ENCODE measurements at places on chromosomes 2 and 18. TPM values are rescaled to one million over a fixed set of nuclear protein-coding genes. Genes with fewer than 3 reads are reported as not detected.

DNA sequence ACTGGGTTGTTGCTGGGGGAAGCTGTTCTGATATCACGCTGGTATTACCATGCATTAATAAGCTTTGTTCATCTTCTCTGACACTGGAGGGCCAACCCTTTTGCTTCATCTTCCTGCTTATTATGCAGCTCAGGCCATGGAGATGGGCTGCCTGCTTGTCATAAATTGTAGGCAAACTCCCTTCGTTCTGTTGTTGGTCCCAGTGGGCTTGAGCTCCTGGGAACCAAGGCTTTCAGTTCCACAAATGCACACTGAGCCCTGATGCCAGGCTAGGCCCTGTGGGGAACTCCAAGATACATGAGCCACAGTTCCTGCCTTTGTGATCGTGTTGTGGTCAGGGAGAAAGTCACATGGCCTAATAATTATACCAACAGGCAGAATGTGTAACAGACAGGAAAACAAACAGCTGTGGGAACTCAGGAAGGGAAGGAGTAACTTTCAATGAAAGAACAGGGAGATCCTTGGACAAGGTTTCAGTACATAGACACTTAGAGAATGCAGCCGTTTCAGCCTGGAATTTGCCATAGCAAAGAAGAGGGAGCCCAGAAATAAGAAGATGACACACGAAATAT lies 49.0 kb upstream of the BCL2L11 start:
- DNase-seq, result no peak

GRCh38 chr2:163626639-163627109 lies 109.1 kb downstream of the FIGN start:
- no peak for DNase-seq

DNA sequence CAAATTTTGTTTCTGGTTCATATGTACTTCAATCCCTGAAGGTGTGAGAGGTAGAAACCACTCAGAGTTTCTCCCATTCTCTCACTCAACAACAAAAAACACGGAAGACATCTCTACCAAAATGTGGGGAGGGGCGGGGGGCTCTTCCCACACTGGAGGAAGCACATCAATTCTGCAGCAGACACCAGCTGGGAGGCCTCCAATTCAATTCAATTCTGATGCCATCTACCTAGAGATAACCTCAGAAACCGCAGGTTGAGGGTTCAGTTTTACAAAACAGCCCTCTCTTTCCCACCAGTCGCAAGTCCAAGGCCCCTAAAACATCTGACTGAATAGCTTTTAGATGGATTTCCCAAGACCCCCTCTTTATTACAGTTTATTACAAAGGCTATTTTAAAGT lies 7.0 kb upstream of the MCFD2 start:
- DNase-seq, result no peak

DNA sequence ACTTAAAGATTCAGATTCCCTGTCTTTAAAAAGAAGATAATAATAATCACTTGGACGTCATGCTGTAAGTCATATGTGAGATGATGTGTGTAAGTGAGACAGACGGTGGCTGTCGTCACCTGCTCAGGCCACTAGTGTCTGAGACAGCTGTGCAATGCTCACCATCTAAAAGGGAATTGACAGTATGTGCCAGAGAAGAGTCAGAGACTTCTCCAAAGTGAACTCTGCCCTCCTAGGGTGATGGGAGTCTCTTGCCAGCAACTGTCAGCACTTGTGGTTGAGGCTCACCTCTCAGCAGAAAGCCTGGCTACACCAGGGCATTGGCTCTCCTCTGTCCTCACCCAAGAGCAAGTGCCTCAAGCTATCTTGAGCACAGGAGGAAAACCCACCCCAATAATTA lies 131.6 kb upstream of the DNAJC10 start:
- no peak for DNase-seq

DNA sequence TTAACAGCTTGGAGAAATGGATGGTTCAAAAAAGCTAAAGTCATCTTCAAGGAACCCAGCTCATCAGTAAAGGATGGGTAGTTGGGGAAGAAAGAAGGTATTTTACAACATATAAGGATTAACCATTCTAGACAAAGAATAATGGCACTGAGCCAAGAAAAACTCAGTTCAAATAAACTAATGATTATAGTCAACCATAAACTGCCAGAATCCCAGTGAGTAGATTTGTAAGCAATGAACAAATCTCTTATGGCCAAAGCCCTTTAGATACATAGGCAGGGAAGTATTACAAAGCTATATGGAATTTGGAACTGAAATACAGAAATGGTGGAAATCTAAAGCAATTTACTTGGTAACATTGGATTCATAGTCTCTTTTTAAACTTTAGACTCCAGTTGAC lies 92.4 kb upstream of the ZFP36L2 start:
- DNase-seq, result no peak

DNA sequence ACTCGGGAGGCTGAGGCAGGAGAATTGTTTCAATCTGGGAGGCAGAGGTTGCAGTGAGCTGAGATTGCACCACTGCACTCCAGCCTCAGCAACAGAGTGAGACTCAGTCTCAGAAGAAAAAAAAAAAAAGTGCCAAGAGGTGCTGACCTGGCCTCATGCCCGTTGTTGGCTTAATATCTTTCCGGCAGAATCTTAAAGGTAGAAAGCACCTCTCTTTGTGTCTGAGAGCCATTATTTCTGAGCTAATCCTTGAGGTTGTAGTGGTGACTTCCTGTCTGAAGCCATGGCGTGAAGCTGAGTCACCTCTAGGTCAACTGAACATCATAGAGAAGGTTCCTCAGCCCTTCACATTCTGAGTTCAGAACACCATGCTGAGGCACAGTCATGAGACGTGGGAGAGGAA lies 60.4 kb downstream of the WDSUB1 start:
- no peak for DNase-seq

Gene DPP4
- 8.6 TPM for total RNA-seq

Gene MEP1B
- 0.41 TPM for total RNA-seq

Gene FLACC1
- 2.4 TPM for total RNA-seq

Data from frontal cortex (tissue), 4 donors.